ENCODE measurements at places on chromosomes 16 and 17.

GRCh38 chr16:51849715-51850114 lies 697.2 kb downstream of the TOX3 start:
- no peak for DNase-seq

DNA sequence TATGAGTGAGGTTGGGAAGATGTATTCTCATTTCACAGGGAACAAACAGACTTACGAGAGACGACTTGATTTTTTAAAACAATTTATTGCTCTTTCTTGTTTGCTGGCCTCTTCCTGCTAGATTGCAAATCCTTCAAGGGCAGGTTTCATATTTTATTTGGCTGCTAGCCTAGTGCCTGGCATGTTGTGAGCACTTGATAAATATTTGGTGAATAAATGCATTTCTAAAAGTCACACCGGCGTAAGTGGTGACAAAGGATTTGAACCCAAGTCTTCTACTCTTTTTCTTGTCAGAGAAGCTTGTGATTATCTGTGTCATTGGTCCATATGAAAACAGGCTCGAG lies 1.4 kb downstream of the WWP2 start:
- DNase-seq: no peak

DNA sequence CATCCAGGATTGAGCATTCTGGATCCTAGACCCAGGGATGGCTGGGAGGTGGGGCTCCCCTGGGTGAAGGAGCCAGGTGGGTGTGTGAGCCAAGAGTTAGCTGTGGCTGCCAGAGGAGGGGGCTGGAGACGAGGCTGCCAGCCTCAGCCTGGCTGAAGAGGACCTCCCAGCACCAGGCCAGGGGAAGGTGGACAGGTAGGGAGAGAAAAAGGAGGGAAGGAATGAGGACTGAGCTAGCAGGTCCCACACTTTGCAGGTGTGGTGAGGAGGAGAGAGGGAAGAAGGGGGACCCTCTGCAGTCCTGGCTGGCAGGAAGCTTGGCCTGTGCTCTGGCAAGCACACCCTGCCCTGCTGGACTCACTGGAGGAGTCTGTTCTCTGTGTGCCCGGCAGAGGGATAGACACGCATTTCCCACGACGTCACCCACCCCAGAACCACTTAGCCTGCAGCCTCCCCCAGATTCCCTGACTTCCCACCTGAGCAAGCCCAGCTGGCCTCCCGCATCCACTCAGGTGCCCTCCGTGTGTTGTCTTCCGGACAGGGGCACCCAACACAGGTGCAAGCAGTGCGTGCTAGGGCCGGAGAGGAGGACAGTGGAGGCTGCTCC lies 42.0 kb downstream of the SOCS3 start:
- no peak for DNase-seq

- no peak for DNase-seq
Observed at GRCh38 chr16:69906838-69907401, 44.2 kb upstream of the CLEC18A start.

DNA sequence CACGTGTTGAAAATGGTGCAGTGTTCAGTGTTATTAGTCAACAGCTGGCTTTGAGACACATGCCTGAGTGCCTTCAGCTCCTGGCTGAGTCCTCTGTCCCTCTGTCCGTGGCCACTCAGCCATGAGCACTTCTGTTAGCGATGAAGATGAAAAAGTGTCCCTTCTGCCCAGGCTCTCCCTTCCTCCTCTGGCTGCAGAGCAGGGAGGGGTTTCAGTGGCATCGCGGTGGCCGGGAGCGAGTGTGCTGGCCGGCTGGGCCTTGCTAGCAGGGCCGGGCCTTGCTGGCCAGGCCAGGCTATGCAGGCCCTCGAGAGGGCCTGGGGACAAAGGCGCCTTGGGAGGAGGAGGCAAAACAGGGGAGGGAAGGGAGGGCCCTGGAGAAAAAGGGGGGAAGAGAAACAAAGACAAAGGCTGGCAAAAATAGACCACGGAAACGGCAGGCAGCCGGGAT lies 47.7 kb downstream of the CMIP start:
- no peak for DNase-seq

- no peak for DNase-seq
Observed at GRCh38 chr17:59757470-59757869, 50.0 kb downstream of the VMP1 start.

DNA sequence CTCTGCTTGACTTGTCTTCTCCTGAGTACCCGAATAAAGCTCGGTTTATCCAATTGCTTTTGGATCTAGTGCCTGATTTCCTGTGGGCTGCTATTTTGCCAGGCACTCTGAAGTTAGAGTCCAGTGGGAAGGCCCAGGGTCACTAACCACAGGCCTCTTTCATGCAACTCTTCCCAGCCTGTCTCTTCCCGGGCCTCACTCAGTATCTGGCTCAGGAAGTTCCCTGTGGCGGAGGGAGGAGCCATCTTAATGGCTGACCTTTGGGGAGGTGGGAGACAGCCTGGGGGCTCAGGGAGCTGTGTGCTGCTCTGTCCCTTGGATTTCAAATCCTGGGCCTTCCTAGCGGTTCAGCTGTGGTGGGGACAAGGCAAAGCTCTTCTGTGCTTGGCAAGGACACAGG lies 328.5 kb downstream of the SLC39A11 start:
- no peak for DNase-seq

DNA sequence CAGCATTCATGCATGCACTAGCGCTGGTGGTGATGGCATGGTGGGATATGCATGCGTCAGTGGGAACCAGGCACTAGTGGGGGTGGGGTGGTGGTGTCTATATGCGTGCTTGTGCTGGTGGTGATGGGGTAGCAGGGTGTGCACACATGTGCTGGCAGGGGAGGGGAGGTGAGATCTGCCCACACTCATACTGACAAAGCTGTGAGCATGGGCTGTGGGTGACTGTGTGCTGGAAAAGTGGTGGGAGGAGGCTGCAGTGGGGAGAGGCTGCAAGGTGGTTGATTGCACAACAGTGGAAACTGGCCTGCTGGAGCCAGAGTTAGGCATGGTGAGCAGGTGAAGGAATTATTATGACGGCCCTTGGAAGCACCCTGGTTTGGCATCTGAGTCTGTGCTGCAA lies 31.3 kb upstream of the TEKT1 start:
- DNase-seq: no peak

GRCh38 chr16:12600536-12601256 lies 203.0 kb downstream of the CPPED1 start:
- DNase-seq: no peak

DNA sequence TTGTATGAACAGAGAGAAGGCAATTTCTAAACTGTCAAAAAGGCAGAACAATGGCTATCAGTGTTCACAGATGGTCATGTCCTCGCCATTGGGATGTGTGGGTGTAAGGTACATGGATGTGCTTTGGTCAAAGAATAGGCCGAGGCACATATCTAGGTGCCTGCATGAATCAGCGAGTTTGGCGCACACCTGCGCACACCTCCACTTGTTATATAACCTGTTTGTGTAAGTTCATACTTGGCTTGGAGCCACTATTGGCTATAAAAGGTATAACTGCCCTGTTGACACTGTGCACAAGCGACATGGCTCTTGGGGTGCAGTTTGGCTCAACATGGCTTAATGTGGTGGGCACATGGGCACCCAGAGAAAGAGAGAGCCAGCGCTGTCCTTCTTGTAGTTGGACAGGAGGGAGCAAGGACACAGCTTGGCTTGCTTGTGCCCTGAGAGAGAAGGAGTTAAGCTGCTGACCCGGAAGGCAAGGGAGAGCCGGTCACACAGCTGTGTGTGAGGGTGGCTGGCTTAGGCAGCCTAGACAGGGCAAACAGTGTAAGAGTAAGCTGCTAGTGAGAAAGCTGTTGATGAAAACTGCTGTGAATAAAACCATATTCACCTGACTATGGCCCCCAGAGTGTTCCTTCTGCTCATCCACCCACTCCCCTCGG lies 499.1 kb downstream of the KCNJ2 start:
- no peak for DNase-seq

DNA sequence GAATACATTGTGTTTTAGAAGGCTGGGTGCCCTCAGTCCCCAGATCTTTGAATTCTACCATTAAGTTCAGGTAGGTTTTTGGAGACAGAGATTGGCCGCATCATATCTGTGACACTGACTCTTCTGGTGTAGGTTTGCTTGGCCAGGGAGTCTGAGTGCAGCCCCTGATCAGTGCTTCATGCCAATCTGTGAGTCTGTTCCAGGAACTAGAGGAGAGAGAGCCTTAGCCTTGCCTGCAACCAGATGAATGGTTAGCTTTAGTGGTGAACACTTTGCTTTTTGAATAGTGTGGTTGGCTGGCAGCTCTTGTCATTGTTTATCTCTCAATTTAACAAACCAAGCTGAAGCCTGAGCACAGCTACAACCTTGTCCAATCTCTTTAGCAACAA lies 87.8 kb downstream of the PLXDC1 start:
- no peak for DNase-seq

DNA sequence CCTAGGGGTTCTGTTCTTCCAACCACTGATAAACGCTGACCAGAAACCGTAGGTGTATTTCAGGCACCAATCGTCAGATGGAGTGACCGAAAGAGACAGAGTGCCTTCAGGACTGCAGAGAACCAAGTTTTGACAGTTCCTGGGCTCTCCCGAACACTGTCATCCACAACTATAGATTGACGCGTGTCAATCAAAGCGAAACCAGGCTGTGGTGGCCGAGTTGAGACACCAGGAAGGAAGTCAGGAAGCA lies 11.9 kb upstream of the AURKB start:
- DNase-seq: no peak

DNA sequence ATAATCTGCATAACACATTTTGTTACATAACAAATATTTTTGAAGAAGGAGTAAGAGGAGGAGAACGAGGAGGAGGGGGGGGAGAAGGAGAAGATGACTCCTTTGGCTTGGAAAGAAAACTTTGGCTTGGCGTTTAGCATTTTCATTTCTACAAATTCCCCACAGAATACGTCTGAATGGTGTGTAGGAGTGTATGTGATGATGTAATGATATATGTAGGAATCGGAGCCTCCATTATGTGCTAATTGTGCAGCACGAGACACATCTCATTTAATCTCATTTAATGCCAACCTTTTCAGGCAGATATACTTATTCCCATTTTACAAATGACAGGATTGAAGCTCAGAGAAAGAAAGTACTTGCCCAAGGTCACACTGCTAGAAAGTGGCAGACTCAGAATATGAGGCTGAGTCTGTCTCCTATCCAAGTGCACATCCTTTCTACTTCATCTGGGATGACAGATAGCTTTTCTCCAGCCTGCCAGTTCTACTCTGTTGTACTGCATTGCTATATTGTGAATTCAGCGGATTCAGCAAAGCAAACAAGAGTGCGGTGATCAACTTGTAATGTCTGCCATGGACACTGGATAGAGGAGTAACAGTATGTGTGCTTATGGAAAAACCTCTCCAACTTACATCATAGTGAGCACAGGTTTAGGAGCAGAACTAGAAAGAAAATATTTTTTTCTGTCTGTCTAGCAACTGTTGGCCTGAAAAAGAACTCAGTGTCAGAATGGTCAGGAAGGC lies 10.4 kb upstream of the SLC47A2 start:
- DNase-seq: no peak

DNA sequence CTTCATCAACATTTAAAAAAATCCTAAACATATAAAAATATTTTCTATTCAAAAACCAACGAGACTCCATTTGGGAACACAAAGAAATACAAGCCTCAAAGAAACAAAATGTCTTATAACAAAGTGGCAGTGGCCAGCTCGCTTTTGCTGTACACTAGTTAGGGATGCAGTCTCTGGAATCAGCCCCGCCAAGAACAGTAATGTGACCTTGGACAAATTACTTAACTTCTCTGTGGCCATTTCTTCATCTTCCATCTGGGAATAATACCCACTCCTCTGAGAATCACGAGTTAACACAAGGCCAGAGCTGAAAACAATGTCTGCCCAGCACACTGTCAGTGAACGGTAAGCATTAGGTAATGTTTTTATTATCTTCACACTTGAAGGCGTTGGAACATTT lies 5.6 kb downstream of the STAT5B start:
- DNase-seq: no peak

DNA sequence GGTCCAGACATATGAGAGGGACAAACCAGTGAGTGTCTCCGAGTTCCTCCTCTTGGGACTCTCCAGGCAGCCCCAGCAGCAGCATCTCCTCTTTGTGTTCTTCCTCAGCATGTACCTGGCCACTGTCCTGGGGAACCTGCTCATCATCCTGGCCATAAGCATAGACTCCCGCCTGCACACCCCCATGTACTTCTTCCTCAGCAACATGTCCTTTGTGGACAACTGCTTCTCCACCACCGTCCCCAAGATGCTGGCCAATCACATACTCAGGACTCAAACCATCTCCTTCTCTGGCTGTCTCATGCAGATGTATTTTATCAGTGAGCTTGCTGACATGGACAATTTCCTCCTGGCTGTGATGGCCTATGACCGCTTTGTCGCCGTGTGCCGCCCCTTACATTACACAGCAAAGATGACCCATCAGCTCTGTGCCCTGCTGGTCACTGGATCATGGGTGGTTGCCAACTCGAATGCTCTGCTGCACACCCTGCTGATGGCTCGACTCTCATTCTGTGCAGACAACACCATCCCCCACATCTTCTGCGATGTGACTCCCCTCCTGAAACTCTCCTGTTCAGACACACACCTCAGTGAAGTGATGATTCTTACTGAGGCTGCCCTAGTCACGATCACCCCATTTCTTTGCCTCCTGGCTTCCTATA lies 19.2 kb downstream of the ZNF200 start:
- DNase-seq: no peak
